ENCODE measurements at places on chromosomes 7 and 10.

DNA sequence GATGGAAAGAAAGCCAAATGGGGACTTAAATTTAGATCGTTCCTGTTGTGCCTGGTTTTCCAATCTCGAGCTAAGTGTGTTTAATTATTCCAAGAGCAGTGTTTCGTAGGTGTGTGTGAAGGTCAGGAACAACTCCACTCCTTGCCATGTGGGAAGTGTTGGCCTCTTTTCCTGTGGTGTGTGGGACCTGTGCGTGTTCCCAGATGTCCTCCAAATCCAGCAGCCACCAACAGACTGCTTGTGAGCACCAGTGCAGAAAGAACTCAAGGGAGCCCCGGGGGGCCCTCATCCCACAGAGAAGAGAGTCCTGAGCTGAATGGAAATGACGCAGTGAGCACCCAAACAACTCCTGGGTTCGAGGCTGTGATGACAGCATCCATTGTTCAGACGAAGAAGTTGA, 227.7 kb downstream of the TMEM178B start:
- no peak for DNase-seq

DNA sequence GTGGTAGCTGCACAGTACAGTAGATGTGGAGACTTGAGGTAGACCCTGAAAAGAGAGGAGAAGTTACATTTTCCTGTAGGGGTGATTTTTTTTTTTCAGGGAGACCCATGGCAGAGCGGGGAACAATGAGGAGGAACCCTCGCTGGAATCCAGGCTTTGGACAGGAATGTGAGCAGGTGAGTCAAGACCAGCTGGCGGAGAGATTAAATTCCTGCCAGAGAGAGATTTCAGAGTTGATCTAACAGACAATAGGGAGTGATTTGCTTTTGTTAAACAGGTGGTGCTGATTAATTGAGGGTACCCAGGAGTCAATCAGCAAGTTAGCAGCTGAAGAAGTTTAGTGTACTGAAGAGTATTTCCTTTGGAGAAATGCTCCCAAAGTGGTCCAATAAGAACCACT, 41.6 kb upstream of the MINDY3 start:
- DNase-seq = no peak

- no peak for DNase-seq
Measured at GRCh38 chr7:135313971-135314370, 80.3 kb downstream of the STRA8 start.

GRCh38 chr7:36473454-36474282, 84.0 kb downstream of the ANLN start:
- peak; percentile 51 for DNase-seq

- DNase-seq = no peak
Measured at GRCh38 chr10:52216852-52217251, 97.2 kb upstream of the DKK1 start.

GRCh38 chr10:60032723-60033122, 126.4 kb upstream of the CCDC6 start:
- peak; percentile 67 for DNase-seq

DNA sequence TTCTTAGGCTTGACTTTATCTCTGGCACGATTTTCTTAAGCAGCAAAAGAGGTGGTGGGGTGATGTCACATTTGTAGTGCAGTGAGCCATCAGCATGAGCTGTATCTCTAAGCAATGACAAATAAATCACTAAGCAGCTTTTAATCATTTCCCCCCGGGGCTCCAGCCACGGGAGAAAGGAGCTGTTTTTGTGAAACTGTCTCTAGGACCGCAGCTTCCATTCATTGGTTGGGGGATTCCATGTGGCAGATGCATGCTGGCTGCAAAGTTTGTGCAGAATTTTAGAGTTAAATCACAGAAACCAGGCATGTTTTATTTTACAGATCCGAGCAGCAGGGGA, 464 bp downstream of the KIAA1217 start:
- no peak for DNase-seq

DNA sequence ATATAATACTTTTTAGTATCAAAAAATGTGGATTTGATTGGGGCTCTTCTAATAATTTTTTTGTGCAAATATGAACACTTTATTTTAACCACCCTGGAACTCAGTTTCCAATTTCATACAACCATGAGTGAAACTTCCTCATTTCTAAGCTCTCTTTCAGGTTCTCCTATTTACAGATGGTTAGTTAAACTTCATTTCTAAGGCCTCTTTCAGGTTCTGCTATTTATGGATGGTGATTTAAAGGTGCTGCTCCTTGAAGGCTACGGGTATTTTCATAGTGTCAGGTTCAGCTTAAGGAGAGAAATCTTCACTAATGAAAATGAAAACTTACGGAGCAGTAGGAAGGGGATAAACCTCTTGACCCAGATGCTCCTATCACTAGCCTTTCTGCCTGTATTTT, 568.3 kb downstream of the KIF20B start:
- no peak for DNase-seq

DNA sequence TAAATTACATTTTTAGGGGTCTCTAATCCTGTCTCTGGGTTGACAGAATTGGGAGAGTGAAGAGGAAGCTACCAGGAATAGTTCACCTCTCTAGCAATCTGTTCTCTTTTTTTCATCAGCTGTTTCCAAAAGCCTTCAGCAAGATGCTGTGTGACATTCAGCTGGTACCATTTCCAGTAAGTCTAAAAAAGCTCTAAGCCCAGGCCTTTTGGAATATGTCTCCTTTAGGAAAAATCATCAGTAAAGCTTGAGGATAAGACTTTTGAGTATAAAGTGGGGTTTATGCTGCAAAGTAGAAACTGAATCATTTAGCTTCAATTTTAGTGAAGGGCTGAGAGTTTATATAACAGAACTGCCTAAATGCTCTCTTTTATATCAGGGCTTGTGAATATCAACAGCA, 81.5 kb downstream of the CCNY start:
- DNase-seq = no peak

- no peak for DNase-seq
Measured at GRCh38 chr7:69789563-69789962, 191.3 kb downstream of the AUTS2 start.

GRCh38 chr10:110501142-110501937, 3.6 kb downstream of the DUSP5 start:
- peak; percentile 90 for DNase-seq

- DNase-seq = no peak
Measured at GRCh38 chr7:42972699-42973500, 40.7 kb downstream of the MRPL32 start.

- peak; percentile 76 for DNase-seq
Measured at GRCh38 chr7:4282434-4283223, 399.5 kb upstream of the FOXK1 start.

GRCh38 chr10:132571650-132572544, 34.3 kb downstream of the INPP5A start:
- DNase-seq = peak; percentile 86

Data from LoVo (cell line).